ENCODE measurements at places on chromosomes 3 and 15.

DNA sequence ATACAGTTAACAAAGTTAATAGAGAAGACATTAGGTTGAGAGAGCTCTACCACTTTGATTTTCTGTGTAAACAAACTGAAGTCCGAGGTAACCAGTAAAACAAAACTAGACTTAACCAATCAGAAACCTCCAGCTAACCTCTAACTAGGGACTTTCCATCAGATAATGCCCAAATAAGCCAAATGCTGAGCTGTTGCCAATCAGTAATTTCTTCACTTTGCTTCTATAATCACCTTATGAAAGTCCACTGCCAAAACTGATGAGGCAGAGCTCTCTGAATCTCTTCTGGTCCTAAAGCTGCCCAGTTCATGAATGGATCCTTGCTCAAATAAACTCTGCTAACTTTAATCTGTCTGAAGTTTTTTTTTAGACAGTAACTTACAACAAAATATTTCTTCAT lies 448.0 kb upstream of the NECTIN3 start:
- no peak for DNase-seq

GRCh38 chr3:95459706-95460105 lies 1354.7 kb upstream of the EPHA6 start:
- DNase-seq = no peak

GRCh38 chr3:48553886-48554845 lies 2.4 kb downstream of the PFKFB4 start:
- DNase-seq = no peak

DNA sequence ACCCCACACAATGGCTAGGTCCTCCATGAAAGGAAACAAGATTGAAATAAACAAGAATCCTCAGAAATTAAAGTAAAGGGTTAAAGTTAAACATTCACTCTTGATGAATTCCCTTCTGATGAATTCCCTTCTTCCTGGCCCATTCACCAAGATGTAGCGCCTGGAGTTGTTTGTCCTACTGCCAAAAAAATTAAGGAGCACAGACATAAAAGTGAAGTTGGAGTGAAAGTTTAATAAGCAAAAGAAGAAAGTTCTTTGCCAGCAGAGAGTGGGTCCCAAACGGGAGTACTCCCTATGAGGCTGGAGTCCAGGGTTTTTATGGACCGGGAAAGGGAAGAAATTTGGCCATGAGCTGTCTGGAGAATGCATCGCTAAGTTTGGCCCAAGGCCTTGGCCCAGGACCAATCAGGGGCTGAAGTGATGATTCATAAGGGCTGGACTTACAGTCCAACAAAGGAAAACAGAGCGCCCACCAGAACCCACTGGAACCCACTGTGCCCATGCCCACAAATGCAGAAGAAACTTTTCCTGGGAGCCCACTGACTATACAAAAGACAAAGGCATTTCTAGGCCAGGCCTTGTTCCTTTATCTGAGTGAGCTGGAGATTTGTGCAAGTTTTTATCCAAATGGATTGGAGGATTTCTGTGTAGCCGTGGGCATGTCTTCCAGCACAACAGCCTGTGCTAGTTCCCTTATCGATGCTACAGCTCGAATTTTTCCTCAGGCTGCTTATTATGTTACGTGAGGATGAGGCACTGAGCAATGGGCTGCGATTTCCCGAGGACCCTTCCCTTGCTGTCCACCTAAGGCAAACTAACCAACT lies 1561.6 kb downstream of the OTOL1 start:
- no peak for DNase-seq

DNA sequence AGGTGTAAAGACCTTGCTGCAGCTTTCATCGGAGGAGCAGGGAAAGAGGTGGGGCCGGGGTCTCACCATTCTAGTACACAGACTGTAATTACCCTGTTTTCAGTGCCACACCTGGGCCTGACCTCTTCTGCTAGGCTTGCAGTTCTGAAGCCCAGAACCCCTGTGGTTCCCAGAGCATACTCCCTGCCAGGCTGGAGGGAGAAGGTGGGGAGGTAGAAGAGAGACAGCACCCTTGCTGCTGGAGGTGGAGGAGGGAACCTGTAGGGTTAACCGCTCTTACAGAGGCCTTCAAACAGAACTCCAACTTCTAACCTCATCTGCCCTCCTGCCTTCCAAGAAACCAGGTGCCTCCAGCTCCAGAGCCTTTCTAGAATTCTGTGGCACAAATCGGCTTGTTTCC lies 27.0 kb downstream of the PCOLCE2 start:
- DNase-seq = no peak

- no peak for DNase-seq
Measured at GRCh38 chr3:14426305-14426620, 23.9 kb downstream of the SLC6A6 start.

- DNase-seq = no peak
Measured at GRCh38 chr15:92631721-92632120, 23.9 kb downstream of the FAM174B start.

GRCh38 chr3:13062647-13063046 lies 10.6 kb downstream of the IQSEC1 start:
- DNase-seq = no peak

DNA sequence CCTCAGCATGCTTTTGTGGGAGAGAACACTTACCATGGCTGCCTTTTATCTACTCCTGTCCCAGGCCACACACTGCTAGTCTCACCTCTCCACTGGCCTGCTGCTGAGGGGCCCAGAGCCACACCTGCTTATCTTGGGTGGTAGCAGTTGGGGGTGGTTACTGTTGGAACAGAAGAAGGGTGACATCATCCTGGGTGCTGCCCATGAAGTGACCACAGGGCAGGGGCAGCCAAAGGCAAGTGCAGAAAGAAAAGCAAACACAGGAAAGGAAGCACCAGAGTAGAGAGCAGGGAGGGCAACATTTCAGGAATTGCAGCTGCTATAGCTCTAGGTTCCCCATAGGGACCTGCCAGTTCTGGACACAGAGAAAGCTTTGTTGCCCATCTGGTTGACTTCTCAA lies 345.2 kb downstream of the VPS13C start:
- DNase-seq = peak; percentile 66

DNA sequence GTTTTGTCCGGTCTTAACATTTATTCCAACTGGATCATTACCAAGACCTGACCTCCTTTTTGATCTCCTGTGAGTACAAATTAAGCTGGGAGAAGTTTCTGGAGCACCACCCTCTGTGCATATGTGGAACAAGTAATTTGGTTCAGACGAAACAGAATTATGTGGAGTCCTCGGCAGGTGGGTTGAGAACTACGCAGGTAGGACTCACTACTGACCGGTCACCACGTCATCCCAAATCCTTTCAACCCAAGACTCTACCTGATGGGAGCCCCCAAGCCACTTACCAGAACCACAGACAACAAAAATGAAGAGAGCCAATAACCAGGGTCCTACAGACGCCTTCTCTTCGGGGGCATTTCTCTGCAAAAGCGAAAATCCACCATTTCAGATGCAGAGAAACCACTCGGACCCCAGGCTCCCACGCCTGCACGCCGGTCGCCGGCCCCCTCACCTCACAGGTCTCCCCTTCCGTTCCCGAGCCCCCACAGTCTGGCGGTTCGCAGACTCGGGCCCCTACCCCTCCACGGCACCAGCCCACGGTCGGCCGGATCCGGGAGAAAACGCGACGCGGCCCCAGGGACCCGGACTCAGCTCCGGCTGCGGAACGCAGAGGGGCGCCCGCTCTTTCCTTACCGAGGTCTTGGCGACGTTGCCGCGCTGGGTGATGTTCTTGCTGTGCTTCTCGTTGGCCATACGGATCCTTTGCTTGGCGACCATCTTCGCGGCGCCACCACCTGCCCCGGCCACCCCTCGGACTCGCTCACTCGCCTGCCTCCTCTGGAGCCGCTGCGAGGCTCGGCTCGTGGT lies 674 bp downstream of the SERP1 start:
- peak; percentile 40 for DNase-seq

DNA sequence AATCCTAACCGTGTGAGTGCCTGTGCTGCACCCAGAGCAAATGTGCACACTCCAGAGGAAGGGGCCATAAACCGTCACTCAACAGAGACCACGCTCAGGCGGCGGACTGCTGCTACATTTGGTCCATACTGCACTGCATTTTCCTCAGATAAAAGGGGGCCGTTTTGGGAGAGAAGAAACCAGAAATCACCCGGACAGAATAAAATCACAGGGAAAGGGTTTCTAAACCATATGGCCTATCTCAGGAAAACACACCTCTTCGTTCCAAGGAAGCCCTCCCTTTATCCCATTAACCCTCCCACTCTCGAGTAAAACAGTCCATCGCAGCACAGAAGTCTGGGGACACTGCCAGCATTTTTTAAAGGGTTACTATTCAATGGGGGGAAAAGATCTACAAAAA lies 7.6 kb downstream of the IL17RD start:
- no peak for DNase-seq

DNA sequence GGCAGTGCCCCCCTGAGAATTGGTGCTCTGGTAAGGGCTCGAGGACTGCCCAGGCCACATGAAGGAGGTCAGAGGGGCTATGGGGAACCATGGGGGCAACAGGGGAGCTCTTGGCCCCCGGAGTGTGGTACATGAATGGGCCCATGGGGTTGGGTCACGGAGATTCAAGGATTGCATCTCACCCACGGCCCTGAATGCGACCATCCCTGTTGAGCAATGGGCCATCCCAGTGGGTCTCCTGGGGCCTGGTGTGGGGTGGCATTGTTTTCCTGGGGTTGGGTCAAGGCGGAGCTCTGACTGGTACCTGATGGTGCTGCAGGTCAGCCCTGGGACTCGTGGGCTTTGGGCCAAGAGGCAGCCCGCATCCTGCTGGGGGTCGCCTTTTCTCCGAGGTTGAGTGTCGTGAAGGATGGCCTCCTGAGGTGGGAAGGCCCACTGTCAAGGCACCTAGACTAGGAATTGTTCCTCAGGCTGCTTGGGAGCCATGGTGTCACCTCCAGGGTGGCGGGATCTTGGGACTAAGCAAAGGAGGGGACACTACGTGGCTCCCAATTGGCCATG lies 198.3 kb downstream of the UBE3A start:
- no peak for DNase-seq

DNA sequence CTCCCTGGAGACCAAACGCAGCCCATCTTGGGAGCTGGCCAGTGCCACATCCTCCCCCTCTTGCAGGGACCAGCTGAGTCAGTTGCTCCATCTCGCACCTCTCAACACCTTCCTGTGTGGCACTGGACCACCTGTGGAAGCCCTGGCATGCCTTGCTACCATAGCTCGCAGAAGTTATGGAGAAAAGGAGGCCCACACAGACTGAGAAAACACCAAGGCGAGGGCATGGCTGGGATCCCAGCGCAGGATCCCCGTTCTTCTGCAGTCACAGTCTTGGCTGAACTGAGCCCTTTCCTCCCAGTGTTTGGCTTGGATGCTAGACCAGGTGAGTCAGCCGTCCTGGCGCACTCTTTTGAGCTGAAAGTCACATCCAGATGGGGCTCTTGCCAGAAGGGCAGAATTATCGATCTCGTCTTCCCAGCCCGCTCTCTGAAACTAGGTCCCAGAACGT lies 46.9 kb downstream of the CHRD start:
- no peak for DNase-seq

- no peak for DNase-seq
Measured at GRCh38 chr3:32237670-32238452, 619 bp upstream of the CMTM8 start.

All from hematopoietic multipotent progenitor cell treated with erythropoietin and hydrocortisone succinate and interleukin-3 and kit ligand, for 8 days (in vitro differentiated cells).